ENCODE measurements at places on chromosomes 16 and 17. TPM values are rescaled to one million over a fixed set of nuclear protein-coding genes. Genes with fewer than 3 reads are reported as not detected.

- no peak for DNase-seq
Measured at GRCh38 chr16:81376880-81377279, 62.1 kb downstream of the GAN start.

GRCh38 chr16:17002565-17002964 is 468.2 kb downstream of the XYLT1 start:
- DNase-seq, result no peak

DNA sequence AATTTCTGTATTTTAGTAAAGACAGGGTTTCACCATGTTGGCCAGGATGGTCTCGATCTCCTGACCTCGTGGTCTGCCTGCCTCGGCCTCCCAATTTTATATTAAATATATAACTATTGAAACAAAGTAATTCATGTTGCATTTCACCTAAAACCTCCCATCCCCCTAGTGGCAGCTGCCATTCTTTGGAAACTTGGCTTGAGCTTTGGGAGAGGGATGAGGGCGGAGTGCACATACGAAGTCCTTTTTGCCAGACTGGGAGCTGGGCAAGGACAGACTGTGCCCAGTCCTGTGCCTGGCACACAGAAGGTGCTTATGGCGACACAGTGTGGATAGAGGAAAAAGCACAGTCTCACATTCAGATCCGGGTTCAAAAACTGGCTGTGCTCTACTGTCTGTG is 83.8 kb downstream of the NETO2 start:
- DNase-seq, result no peak

CLEC19A gene
- total RNA-seq, result not detected

RUSF1 gene
- total RNA-seq, result 35.7 TPM

CIITA gene
- 0.66 TPM for total RNA-seq

- no peak for DNase-seq
Measured at GRCh38 chr17:67417507-67417906, 40.4 kb downstream of the PITPNC1 start.

UNC45B gene
- total RNA-seq, result not detected

GRCh38 chr17:47982645-47983390 is 11.9 kb downstream of the CDK5RAP3 start:
- DNase-seq, result no peak

DNA sequence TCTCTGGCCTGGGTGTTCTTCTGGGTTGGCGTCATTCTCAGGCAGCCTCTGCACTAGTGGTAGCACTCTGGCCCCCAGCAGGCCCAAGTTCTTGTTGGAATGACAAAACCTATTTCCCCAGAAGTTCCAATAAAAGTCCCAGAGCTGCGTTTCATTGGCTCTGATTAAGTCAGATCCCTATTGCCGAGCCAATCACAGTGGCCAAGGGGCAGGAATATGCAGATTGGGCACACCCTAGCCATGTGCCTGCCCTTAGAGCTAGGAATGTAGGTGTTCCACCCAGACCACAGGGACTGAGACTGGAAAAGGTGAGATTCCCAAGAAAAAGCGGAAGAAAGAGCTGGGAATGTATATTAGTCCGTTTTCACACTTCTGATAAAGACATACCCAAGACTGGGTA is 44.9 kb upstream of the POLR3E start:
- no peak for DNase-seq

PIMREG gene
- 10.6 TPM for total RNA-seq

YBX2 gene
- under 0.01 TPM for total RNA-seq

DNA sequence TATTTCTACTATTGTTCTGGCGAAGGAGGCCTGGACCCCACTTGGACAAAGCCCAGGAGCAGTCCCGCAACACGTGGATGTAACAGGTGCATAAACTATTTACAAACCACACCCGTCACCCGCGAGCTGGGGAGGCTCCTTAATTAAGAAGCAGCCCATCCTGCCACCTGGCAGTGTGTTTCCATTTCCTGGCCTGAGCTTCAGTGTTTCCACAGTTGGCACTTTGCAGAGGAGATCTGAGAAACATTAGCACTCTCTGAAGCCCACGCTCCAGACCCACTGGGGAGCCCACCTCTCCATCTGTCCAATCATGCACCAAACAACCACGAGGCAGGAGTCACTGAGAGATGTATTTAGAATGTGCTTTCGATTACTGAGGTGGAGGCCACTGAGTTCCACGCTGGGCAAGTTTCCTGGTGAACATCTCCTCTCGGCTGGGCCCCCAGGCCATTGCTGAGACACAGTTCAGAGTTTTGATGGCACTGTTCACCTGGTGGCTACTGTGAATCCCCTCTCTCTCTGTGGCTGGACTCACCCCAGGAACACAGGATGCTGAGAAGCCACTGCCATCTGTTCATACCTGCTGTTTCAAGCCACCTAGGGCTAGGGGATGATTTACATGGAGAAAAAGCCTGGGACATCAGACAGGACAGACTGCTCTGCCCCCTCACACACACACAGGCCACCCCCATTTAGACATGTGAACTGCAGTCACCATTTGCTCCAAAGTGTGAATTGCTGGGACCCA is 129.1 kb downstream of the AIPL1 start:
- DNase-seq, result no peak

Data from fibroblast of lung (primary cell).